ENCODE measurements at places on chromosomes 13 and 19. TPM values are rescaled to one million over a fixed set of nuclear protein-coding genes. Genes with fewer than 3 reads are reported as not detected.

The LRRC63 gene
- not detected for total RNA-seq

The FUT1 gene
- total RNA-seq: 3.0 TPM

The FBXW9 gene
- 21.3 TPM for total RNA-seq

The GAPDHS gene
- total RNA-seq: not detected

The TMEM147 gene
- 157 TPM for total RNA-seq

The HSD17B14 gene
- total RNA-seq: 2.2 TPM

The GRAMD1A gene
- 67.7 TPM for total RNA-seq

The CEACAM8 gene
- not detected for total RNA-seq

The IGFL1 gene
- not detected for total RNA-seq

The CLEC4G gene
- not detected for total RNA-seq

The KASH5 gene
- not detected for total RNA-seq

The PAK4 gene
- total RNA-seq: 27.5 TPM

The ZNF486 gene
- 16.0 TPM for total RNA-seq

The BST2 gene
- total RNA-seq: 18.6 TPM

The TNFSF13B gene
- total RNA-seq: 0.12 TPM

The ADAT3 gene
- 10.3 TPM for total RNA-seq

The USHBP1 gene
- not detected for total RNA-seq

The PSG1 gene
- total RNA-seq: 0.06 TPM

The GNG8 gene
- not detected for total RNA-seq

The NECTIN2 gene
- 264 TPM for total RNA-seq

The CYSLTR2 gene
- not detected for total RNA-seq

The EDNRB gene
- total RNA-seq: 0.36 TPM

The MAG gene
- total RNA-seq: not detected

The EXOC3L2 gene
- total RNA-seq: not detected

The DNAJC15 gene
- 24.0 TPM for total RNA-seq

The KIR2DL4 gene
- not detected for total RNA-seq

The CDKN2D gene
- total RNA-seq: 5.1 TPM

The CLC gene
- not detected for total RNA-seq

The GGACT gene
- total RNA-seq: 5.2 TPM

The PRRG2 gene
- total RNA-seq: 1.0 TPM

The SMAD9 gene
- 0.80 TPM for total RNA-seq

The EPSTI1 gene
- 4.6 TPM for total RNA-seq

The LILRB3 gene
- not detected for total RNA-seq

The CEACAM3 gene
- total RNA-seq: not detected

The NLRP11 gene
- not detected for total RNA-seq

The TMEM238 gene
- 16.3 TPM for total RNA-seq

The URAD gene
- not detected for total RNA-seq

The ZNF296 gene
- 3.0 TPM for total RNA-seq

The INSR gene
- 5.1 TPM for total RNA-seq

The PRODH2 gene
- not detected for total RNA-seq

The C19orf44 gene
- total RNA-seq: 4.6 TPM

The MIA gene
- 0.80 TPM for total RNA-seq

The ELSPBP1 gene
- total RNA-seq: not detected

The CACNG8 gene
- under 0.01 TPM for total RNA-seq
